Bronchial epithelial cell (primary cell): ENCODE measurements at places on chromosomes 2 and 18.
A peak's percentile ranks its signal among the peaks of the same experiment; 100 is the strongest.

- DNase-seq: peak; percentile 26
These were observed 15.6 kb upstream of the SCN3A start for GRCh38 chr2:165219481-165219880.

DNA sequence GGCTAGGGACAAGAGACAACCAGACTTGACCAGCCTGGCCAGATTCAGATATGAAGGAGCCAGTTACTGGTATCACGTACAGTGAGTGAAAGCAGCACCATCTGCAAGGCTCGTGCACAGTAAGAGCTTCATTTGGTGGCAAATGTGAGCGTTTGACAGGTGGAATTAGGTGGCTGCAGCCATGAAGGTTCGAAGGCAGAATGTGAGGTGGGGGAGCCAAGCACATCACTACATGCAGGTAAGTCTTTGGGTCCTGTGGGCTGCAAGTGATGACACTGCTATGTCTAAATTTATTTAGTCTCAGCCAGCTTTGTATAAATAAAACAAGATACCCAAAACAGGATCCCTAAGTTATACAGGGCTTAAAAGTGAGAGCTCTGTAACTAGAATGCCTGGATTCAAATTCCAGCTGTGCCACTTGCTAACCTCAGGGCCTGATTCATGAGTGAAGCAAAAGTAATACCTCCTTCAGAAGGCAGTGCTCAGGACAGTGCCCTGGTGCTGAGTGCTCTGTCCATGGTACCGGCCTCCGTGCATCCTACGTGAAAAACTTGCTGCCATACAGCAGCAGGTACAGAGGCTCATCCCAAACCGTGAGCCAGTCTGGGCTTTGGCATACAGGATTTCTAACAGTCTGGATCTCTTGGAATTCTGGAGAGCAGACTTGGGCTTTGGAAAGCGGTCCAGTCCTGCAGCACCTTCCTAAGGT lies 18.6 kb downstream of the DDX18 start:
- DNase-seq: peak; percentile 32

- DNase-seq: peak; percentile 11
These were observed 669.6 kb upstream of the VRK2 start for GRCh38 chr2:57376985-57377384.

DNA sequence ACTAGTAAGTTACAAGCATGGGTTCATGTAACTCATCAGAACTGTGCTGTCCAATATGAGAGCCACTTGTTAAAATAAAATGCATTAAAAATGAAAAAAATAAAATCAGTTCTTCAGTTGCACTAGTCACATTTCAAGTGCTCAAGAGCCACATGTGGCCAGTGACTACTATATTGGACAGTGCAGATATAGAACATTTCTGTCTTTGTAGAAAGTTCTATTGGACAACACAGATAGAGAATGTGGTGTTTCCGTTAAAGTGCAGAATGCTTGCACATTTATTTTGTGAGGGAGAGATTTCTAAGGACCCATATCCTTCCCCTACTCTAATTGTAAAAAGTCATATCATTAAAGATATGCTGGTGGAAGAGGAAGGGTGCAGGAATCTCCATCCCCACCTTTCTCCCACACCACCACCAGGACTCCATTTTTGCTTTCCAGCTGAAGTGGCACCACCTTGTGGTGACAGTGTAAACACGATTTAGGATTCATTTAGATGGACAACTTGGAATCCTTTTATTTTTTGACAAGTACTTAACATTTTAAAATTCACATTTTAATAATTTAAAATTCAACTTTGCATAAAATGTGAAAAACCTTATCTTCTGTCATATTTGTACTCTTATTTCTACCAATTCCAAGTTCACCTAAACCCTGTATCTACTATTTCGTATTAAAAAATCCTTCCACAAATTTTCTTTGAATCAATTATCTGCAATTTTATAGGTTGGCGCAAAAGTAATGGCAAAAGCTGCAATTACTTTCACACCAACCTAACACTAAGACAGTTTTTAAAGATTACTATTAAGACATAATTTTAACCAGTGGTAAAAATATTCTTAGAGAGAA lies 9.4 kb upstream of the CD302 start:
- DNase-seq: peak; percentile 61

GRCh38 chr2:145909766-145910165 lies 1389.8 kb upstream of the ZEB2 start:
- DNase-seq: peak; percentile 47
